ENCODE measurements at places on chromosomes 2 and 18. TPM values are rescaled to one million over a fixed set of nuclear protein-coding genes. Genes with fewer than 3 reads are reported as not detected.

CROCC2 gene
- not detected for total RNA-seq

ABCA12 gene
- total RNA-seq, result not detected

- DNase-seq, result no peak
Measured at GRCh38 chr2:35365859-35366258, 989.7 kb upstream of the CRIM1 start.

DNA sequence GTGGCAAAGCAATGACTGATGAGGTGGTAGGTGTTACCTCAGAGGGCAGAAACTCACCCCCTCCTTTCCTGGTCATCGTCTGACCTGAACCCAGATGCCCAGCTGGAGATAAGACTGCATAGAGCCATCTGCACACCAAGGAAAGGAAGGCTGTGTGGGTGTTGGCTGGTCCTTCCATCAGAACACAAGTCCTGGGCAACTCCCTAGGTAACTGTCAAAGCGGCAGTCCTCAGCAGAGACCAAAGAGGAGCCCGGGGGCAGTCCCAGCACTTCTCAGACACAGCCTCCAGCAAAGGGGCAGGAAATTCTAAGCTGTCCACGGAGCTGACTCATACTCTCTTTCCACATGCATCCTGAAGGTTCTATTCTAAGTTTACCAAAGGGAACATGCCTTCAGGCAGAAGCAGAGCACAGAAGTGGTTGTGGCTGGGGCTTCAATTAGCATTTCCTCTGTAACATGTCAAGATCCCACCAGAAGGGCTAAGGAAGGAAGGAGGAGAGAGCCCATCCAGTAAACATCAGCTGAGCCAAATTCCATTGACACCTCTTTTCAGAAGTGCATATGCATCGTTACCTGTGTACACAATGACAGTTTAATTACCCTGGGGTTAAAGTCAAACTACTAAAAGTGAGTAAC lies 54.7 kb downstream of the SPRED2 start:
- no peak for DNase-seq

Data from heart left ventricle (tissue), 16 donors.